ENCODE measurements at places on chromosomes 4 and X. TPM values are rescaled to one million over a fixed set of nuclear protein-coding genes. Genes with fewer than 3 reads are reported as not detected.
A peak's percentile ranks its signal among the peaks of the same experiment; 100 is the strongest.

DNA sequence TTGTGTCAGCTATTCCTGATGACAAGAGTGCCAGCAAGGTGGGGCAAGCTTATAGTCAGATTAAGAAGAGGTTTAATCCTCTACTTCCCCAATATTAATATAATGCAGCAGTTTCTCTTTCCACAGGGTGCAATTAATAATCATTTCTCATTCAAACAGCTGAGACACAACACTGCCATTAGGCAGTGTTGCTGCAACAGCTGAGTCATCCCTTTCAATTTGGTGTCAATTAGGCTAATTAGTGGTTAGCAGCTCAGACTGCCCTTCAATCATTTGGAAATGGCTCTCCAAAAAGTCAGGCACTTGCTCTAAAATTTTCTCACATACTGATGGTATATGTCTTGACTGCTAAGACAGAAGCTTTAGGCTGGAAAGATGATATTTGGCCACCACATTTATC is 265.7 kb upstream of the FAM241A start:
- no peaks in the 10 kb centered on the region for H3K27me3 ChIP-seq
- H3K36me3 ChIP-seq: no peaks in the 10 kb centered on the region
- DNase-seq: no peak

GRCh38 chrX:144849141-144849540 is 398.2 kb upstream of the SPANXN1 start:
- H3K27me3 ChIP-seq: no peaks in the 10 kb centered on the region
- H3K27ac ChIP-seq: no peak overlapping the region
- H3K36me3 ChIP-seq: no peaks in the 10 kb centered on the region
- DNase-seq: no peak
- no peaks in the 10 kb centered on the region for H3K4me1 ChIP-seq

DNA sequence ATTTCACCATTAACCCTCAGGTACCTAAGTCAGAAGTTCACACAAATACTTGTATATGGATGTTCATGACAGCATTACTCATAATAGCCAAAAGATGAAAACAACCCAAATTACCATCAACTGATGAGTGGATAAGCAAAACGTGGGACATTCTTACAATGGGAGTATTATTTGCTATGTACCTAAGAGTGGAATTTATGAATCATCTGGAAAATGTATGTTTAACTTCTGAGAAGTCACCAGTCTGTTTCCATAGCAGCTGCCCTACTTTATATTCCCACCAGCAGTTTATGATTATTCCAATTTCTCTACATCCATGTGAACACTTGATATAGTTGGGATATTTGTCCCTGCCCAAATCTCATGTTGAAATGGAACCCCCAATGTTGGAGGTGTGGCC is 1478.9 kb downstream of the PCDH19 start:
- H3K27me3 ChIP-seq: no peaks in the 10 kb centered on the region
- H3K27ac ChIP-seq: no peak overlapping the region
- H3K36me3 ChIP-seq: no peaks in the 10 kb centered on the region
- H3K4me3 ChIP-seq: no peak overlapping the region
- DNase-seq: no peak

SOWAHB gene
- total RNA-seq: not detected

ADH6 gene
- not detected for total RNA-seq

GRCh38 chr4:105808030-105808749 is 87.1 kb upstream of the NPNT start:
- H3K27ac ChIP-seq: no peak overlapping the region
- H3K4me3 ChIP-seq: no peak overlapping the region
- DNase-seq: no peak
- no peaks in the 10 kb centered on the region for H3K4me1 ChIP-seq

DNA sequence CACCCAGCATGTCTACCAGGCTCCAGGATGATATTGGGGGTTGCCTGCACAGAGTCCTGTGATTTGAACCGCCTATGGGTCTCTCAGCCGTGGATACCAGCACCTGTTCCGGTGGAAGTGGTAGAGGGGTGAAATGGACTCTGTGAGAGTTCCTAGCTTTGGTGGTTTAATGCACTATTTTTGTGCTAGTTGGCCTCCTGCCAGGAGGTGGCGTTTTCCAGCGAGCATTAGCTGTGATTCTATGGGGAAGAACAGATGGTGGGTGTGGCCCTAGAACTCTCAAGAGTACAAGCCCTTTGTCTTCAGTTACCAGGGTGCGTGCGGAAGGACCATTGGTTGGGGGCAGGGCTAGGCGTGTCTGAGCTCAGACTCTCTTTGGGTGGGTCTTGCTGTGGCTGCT is 316.9 kb upstream of the AMOT start:
- no peak for DNase-seq
- no peak overlapping the region for H3K27ac ChIP-seq
- H3K4me3 ChIP-seq: no peak overlapping the region
- H3K4me1 ChIP-seq: no peaks in the 10 kb centered on the region
- H3K27me3 ChIP-seq: no peaks in the 10 kb centered on the region

- H3K27me3 ChIP-seq: peaks cover 4% of the 10 kb centered on the region
- H3K4me1 ChIP-seq: peaks cover 6% of the 10 kb centered on the region
- no peaks in the 10 kb centered on the region for H3K36me3 ChIP-seq
- no peak for DNase-seq
- H3K27ac ChIP-seq: no peak overlapping the region
Measured at GRCh38 chr4:2295900-2296442, 34.1 kb upstream of the MXD4 start.

GATA1 gene
- not detected for total RNA-seq

GRCh38 chr4:172892300-172892699 is 276.3 kb upstream of the GALNT7 start:
- no peak overlapping the region for H3K27ac ChIP-seq
- no peaks in the 10 kb centered on the region for H3K4me1 ChIP-seq
- no peak for DNase-seq
- H3K27me3 ChIP-seq: no peaks in the 10 kb centered on the region
- no peaks in the 10 kb centered on the region for H3K36me3 ChIP-seq
- no peak overlapping the region for H3K4me3 ChIP-seq

GRCh38 chrX:71111141-71111843 is at the start of gene IL2RG:
Gene IL2RG, minus strand, starts transcription at chrX:71111577. Its CDS starts 38 bp downstream, at chrX:71111539.
- peak within 1 kb of the TSS; percentile 82 for H3K4me3 ChIP-seq
- peaks cover 33% of the 10 kb centered on the region for H3K36me3 ChIP-seq
- peak within 1 kb of the TSS; percentile 98 for H3K27ac ChIP-seq
- no peaks in the 10 kb centered on the region for H3K27me3 ChIP-seq

- H3K36me3 ChIP-seq: no peaks in the 10 kb centered on the region
- H3K4me3 ChIP-seq: no peak overlapping the region
- DNase-seq: peak; percentile 65
- no peaks in the 10 kb centered on the region for H3K27me3 ChIP-seq
- peak overlapping the region; percentile 36 for H3K27ac ChIP-seq
Measured at GRCh38 chr4:81609844-81610243, 138.1 kb upstream of the RASGEF1B start.

IL21 gene
- not detected for total RNA-seq

POU4F2 gene
- total RNA-seq: not detected

GRCh38 chr4:1399508-1400190 is 6.6 kb downstream of the NKX1-1 start:
- no peaks in the 10 kb centered on the region for H3K27me3 ChIP-seq

GRXCR1 gene
- total RNA-seq: not detected

RGN gene
- 0.25 TPM for total RNA-seq

GRCh38 chr4:159175085-159175988 is 72.5 kb downstream of the RAPGEF2 start:
- H3K27ac ChIP-seq: no peak overlapping the region
- H3K4me1 ChIP-seq: peaks cover 42% of the 10 kb centered on the region
- no peak overlapping the region for H3K4me3 ChIP-seq
- no peaks in the 10 kb centered on the region for H3K27me3 ChIP-seq

- H3K27me3 ChIP-seq: no peaks in the 10 kb centered on the region
- H3K36me3 ChIP-seq: no peaks in the 10 kb centered on the region
- H3K4me3 ChIP-seq: no peak overlapping the region
Measured at GRCh38 chrX:47285836-47286320, 53.1 kb downstream of the USP11 start.

C4orf51 gene
- total RNA-seq: not detected

DNA sequence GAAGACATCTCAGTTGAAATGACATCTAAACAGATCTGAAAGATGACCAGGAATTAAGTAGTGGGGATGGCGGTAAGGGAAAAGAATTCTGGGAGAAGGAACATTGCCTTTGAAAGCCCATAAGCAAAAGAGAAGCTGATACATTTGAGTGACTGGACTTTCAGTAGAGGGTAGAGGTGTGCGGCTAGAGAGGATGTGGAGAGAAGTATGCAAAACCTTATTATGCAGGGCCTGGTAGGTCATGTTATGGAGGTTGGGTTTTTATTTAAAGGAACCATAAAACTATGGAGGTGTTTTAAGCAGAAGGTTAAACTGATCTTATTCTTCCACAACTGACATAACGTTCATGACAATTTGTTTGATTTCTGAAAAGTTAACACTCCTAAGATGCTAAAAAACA is 36.3 kb downstream of the RPS6KA3 start:
- H3K4me3 ChIP-seq: no peak overlapping the region
- H3K4me1 ChIP-seq: peaks cover 4% of the 10 kb centered on the region
- no peaks in the 10 kb centered on the region for H3K27me3 ChIP-seq
- DNase-seq: peak; percentile 8

SH3BGRL gene
- total RNA-seq: 105 TPM

SCML2 gene
- 1.3 TPM for total RNA-seq

- no peak overlapping the region for H3K27ac ChIP-seq
- no peaks in the 10 kb centered on the region for H3K27me3 ChIP-seq
- DNase-seq: no peak
- H3K36me3 ChIP-seq: no peaks in the 10 kb centered on the region
- H3K4me3 ChIP-seq: no peak overlapping the region
- H3K4me1 ChIP-seq: no peaks in the 10 kb centered on the region
Measured at GRCh38 chr4:112130906-112131305, 14.3 kb upstream of the FAM241A start.

GRCh38 chr4:8694651-8695151 is 102.1 kb downstream of the CPZ start:
- H3K36me3 ChIP-seq: no peaks in the 10 kb centered on the region
- H3K27ac ChIP-seq: no peak overlapping the region
- no peak for DNase-seq
- no peak overlapping the region for H3K4me3 ChIP-seq

DNA sequence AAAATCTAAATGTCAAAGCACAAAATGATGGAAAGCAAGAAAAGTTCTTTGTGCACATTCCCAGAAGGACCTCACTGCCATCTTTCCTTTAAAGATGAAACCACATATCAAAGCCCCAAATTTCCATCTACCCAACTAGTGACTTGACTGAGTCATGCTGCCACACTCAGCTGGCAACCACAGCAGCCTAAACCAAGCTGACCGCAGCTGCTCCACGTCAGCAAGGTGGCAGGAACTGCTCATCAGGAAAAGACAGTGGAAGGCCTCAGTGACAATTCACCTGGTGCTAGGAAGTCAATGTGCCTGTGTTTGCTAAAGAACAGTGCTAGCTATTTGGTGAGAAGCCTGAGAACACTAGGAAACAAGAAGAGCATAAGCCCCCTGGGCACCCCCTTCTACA is 26.1 kb downstream of the ACOX3 start:
- peaks cover 34% of the 10 kb centered on the region for H3K36me3 ChIP-seq
- H3K27ac ChIP-seq: no peak overlapping the region
- no peak for DNase-seq
- peaks cover 6% of the 10 kb centered on the region for H3K4me1 ChIP-seq

SHOX gene
- not detected for total RNA-seq

GRCh38 chrX:56068274-56068758 is 163.8 kb upstream of the KLF8 start:
- DNase-seq: peak; percentile 83
- H3K27ac ChIP-seq: peak overlapping the region; percentile 99
- H3K36me3 ChIP-seq: no peaks in the 10 kb centered on the region
- H3K4me3 ChIP-seq: no peak overlapping the region
- no peaks in the 10 kb centered on the region for H3K27me3 ChIP-seq

Data from B cell (primary cell).